ENCODE measurements at places on chromosomes 3 and 15.

- no peak for DNase-seq
Observed at GRCh38 chr3:126277629-126278378, 79.4 kb downstream of the KLF15 start.

GRCh38 chr3:184334470-184335158 lies 2.8 kb upstream of the FAM131A start:
- no peak for DNase-seq

GRCh38 chr3:187211532-187212195 lies 14.4 kb downstream of the RTP1 start:
- no peak for DNase-seq

GRCh38 chr3:176814285-176814684 lies 383.0 kb downstream of the TBL1XR1 start:
- DNase-seq = no peak

DNA sequence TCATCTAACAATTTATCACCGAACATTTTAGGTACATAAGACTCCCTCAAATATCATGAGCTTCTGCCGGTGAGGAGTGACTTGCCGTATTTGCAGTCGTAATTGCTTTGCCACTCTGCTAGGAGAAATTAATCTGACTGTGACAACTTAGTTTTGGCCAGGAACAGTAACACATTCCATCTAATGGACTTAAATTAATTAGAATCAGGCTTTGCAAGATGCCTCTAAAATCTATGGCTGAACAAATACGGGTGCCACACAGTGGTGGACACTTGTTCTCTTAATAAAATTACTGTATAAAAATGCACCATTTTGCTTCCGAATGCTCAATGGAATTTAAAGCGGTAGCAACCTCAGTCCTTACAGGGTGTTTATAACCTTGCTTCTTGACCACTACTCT lies 27.6 kb upstream of the BDH1 start:
- DNase-seq = no peak

GRCh38 chr3:192273697-192274010 lies 453.7 kb downstream of the FGF12 start:
- DNase-seq = no peak

DNA sequence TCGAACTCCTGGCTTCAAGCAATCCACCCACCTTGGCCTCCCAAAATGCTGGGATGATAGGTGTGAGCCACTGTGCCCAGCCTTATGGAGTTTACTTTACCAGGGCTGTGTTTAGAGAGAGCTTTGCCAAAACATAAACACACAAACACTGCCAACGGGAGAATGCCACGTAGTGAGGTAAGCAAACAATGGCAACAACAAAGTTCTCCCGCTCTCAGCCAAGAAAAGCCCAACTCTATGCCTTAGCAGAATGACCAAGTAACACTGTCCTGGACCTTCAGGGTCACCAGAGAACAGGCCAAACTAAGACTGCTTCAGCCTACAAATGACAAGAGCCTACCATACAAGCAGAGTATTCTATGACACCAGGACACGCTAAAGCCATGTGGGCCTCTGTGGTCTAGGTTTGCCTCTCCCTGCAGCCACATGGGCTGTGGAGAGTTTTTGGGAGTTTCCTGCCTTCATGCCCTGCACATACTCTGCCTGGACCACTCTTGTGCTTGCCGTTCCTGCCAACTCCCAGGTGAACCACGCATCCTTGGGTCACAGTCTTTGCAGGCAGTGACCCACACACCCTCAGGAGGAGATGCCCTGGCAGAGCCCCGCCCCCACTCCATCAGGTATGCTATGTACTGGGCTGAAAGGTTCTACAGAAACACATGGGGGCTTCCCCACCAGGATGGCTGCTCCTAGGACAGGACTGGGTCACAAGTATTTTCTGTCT lies 21.6 kb upstream of the CNBP start:
- DNase-seq = no peak

- DNase-seq = no peak
Observed at GRCh38 chr15:92914768-92915221, 14.7 kb downstream of the CHD2 start.
